ENCODE measurements at places on chromosomes 13 and 19. TPM values are rescaled to one million over a fixed set of nuclear protein-coding genes. Genes with fewer than 3 reads are reported as not detected.
A peak's percentile ranks its signal among the peaks of the same experiment; 100 is the strongest.

DNA sequence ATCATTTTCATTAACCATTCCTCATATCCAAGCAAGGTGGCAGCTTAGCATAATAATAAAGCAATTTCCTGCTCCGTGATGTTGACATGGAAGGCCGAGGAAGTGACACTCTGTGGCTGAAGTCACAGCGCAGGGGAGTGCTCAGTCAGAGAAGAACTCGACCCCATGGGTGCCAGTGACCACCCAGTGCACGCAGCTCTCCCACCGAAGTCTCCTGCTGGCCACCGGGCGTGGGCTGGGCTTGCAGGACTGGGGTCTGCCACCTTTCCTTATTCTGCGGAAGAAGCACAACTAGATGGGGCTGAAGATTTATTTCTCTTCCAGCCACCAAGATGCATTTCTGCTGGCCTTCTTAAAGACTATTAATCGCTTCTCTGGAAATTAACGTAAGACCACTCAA, 132.1 kb upstream of the SPACA7 start:
- no peak for DNase-seq

DNA sequence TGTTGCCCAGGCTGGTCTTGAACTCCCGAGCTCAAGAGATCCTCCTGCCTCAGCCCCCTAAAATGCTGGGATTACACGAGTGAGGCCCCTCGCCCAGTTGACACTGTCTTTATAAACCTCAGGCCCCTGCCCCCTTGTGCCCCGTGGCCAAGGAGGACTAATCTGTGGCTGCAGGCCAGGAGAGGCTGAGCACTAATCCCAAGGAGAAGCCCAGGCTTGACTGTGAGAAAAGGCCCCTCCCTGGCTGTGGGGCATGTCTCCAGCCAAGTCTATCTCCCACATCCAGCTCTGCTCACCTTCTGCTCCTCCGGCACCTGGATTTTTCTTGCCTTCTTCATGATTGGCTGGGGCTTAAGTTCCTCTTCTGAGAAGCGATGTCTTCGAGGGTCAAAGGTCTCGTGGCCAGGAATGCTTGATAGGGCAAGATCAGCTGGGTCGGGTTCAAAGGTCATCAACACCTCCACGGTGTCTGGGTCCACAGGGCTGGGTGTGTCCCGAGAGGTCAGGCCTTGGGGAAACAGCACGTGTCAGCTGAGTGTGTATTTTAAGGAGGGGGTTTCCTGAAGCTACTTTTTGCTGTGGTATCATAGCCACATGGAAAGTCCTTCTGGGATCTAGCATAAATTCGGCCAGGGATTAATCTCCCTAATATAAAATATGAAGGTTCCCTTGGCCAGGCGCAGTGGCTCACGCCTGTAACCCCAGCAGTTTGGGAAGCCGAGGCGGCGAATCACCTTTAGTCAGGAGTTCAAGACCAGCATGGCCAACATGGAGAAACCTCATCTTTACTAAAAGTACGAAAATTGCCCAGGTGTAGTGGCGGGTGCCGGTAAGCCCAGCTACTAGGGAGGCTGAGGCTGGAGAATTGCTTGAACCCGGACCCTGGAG, 3.8 kb downstream of the DBP start:
- DNase-seq: no peak

- peak; percentile 62 for DNase-seq
Measured at GRCh38 chr13:30690282-30691188, 44.8 kb upstream of the ALOX5AP start.

DNA sequence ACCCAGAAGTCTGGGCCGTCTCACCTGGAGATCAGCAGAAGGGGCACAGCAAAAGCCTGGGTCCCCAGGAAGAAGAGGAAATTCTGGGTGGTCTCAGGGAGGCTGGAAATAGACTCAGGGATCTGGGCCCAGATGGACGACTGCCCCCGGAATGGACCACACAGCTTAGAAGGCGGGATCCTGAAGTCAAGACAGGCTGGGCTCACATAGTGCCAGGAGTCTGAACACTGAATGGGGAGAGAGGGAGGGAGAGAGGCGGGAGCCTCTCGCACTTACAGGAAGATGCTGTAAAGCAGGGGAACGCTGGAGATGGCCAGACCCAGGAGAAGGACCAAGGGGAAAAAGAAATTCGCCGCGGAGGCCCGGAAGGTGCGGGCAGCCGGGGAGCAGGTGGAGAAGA, 1.3 kb upstream of the LENG1 start:
- no peak for DNase-seq

GRCh38 chr13:113299951-113300350, 2.9 kb downstream of the LAMP1 start:
- DNase-seq: no peak

DNA sequence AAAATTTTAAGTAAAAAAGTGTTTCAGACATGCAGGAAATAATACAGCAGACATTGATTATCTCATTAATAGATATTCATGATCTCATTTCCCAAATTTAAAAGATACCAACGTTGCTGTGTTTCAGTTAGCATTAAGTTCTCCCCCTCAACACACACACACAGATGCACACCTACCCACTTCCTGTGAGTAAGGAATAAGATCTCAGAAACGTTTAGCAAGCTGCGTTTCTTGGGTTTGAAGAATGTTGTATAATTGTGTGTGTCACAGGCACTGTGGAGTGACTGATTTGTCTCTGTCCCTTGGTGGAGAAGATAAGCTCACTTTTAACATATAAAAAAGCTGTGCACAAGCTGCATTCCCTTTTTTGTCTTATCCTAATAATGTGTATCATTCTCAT, 196.8 kb downstream of the PDS5B start:
- no peak for DNase-seq

FPR3 gene
- not detected for total RNA-seq

Data from HT-29 (cell line).